ENCODE measurements at places on chromosomes 12 and 14. TPM values are rescaled to one million over a fixed set of nuclear protein-coding genes. Genes with fewer than 3 reads are reported as not detected.
A peak's percentile ranks its signal among the peaks of the same experiment; 100 is the strongest.

- H3K36me3 ChIP-seq = peaks cover 6% of the 10 kb centered on the region
- no peak for DNase-seq
- peak overlapping the region; percentile 32 for H3K4me3 ChIP-seq
- H3K4me1 ChIP-seq = peaks cover 41% of the 10 kb centered on the region
- H3K27me3 ChIP-seq = no peaks in the 10 kb centered on the region
These were observed 1.9 kb downstream of the TMTC3 start for GRCh38 chr12:88144037-88144436.

GRCh38 chr12:62847709-62848108 lies 87.2 kb downstream of the PPM1H start:
- no peaks in the 10 kb centered on the region for H3K36me3 ChIP-seq
- H3K4me3 ChIP-seq = no peak overlapping the region
- no peaks in the 10 kb centered on the region for H3K4me1 ChIP-seq

Gene KRT81
- total RNA-seq = not detected

Gene PTPRO
- total RNA-seq = 0.94 TPM

GRCh38 chr14:58978343-58978742 lies 210.1 kb upstream of the DAAM1 start:
- no peak for DNase-seq
- no peaks in the 10 kb centered on the region for H3K4me1 ChIP-seq
- H3K36me3 ChIP-seq = no peaks in the 10 kb centered on the region
- no peak overlapping the region for H3K4me3 ChIP-seq
- no peaks in the 10 kb centered on the region for H3K27me3 ChIP-seq

- H3K4me3 ChIP-seq = peak overlapping the region; percentile 97
- peaks cover 58% of the 10 kb centered on the region for H3K27me3 ChIP-seq
- peak; percentile 24 for DNase-seq
- peaks cover 12% of the 10 kb centered on the region for H3K36me3 ChIP-seq
- H3K27ac ChIP-seq = no peak overlapping the region
- H3K4me1 ChIP-seq = peaks cover 37% of the 10 kb centered on the region
These were observed 1.7 kb downstream of the HSPA2 start for GRCh38 chr14:64541972-64542835.

Gene STAC3
- total RNA-seq = 4.2 TPM
